ENCODE measurements at places on chromosomes 6 and 20. TPM values are rescaled to one million over a fixed set of nuclear protein-coding genes. Genes with fewer than 3 reads are reported as not detected.
A peak's percentile ranks its signal among the peaks of the same experiment; 100 is the strongest.

DNA sequence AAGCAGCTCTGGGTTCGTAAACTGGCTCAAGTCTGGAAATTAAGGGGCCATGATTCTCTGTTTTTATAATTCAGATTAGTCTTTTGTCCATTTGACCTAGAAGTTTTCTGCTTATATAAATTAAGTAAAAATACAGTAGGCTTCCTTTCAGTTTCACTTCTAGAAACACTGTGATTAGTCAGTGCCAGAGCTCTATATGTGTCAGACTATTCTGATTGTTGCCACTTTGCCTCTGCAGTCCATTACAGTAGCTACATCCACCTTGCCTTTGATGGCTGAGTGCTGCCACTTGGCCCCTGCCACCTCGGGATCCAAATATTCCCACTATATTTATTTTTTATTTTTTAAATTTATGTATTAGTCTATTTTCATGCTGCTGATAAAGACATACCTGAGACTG lies 7.9 kb downstream of the ZC2HC1B start:
- DNase-seq: no peak

- no peak for DNase-seq
Measured at GRCh38 chr6:76026101-76026500, 46.4 kb downstream of the IMPG1 start.

DNA sequence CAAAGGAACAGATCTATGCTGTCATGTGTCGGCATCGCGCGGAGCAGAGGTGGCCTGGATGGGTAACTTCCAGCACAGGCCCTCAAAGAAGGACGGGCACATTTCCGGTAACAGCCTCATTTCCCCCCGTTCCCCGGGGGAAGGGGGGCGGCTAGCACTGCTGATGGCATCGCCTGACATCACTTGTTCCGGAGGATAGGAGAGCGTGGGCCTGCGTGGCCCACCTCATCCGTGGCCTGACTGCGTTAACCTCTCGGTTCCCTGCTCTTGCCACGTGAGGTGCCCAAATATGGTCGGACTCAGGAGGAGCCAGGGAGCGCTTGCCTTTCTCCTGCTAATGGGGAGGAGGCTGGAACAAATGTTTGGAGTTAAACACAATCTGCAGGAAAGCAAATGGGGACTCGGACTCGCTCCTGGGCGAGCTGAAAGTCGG lies at the start of gene AKAP12:
Gene AKAP12, plus strand, starts transcription at position 365 of the 433 bp plus-strand sequence. CDS start 596 bp downstream, outside the sequence.
- no peak for DNase-seq

DNA sequence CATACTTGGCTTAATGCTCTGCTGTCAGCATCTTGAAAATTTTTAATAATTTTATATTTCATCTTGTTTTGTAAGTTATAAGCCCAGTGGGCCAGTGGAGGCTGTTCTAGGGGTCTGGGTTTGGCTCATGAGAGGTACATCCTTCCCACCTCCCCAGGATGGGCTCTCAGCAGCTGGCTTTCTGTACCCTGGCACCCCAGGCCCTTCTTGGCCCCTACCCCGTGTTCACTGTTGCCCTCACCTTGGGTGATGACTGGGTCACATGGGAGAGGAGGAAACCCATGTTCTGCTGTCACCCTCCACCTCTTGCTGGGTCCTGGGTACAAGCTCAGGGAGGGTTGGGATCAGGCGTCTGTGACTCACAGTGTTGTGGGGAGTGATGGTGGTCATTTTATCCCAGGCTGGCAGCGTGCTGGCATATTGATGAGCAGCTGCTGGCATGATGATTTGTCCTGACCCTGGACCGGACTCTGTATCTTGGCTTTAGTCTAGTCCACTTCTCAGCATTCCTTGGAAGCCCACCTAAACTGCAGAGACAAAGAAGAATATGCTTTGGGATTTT lies 34.6 kb downstream of the SLC16A10 start:
- no peak for DNase-seq

- no peak for DNase-seq
Measured at GRCh38 chr20:54292185-54292584, 84.3 kb downstream of the PFDN4 start.

GRCh38 chr6:91438570-91438969 lies 851.7 kb upstream of the MAP3K7 start:
- DNase-seq: no peak

DNA sequence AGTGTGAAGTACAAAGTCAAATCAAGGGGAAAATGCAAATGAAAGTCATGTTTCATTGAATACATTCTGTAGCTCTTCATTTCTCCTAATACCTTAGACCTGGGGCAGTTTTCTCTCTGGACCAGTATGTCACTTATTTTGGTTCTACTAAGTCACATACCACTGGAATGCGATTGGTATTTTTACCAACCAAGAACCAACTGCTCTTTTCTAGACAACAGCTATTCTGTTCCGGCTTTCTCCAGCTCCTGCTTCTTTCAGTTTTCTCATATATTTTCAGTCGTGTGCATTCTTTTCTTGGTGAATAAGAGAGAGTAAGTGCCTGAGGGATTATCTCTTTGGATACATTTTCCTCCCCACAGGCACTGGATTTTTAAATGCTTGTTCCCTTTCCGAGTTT lies 39.2 kb upstream of the SPACA1 start:
- no peak for DNase-seq

DNA sequence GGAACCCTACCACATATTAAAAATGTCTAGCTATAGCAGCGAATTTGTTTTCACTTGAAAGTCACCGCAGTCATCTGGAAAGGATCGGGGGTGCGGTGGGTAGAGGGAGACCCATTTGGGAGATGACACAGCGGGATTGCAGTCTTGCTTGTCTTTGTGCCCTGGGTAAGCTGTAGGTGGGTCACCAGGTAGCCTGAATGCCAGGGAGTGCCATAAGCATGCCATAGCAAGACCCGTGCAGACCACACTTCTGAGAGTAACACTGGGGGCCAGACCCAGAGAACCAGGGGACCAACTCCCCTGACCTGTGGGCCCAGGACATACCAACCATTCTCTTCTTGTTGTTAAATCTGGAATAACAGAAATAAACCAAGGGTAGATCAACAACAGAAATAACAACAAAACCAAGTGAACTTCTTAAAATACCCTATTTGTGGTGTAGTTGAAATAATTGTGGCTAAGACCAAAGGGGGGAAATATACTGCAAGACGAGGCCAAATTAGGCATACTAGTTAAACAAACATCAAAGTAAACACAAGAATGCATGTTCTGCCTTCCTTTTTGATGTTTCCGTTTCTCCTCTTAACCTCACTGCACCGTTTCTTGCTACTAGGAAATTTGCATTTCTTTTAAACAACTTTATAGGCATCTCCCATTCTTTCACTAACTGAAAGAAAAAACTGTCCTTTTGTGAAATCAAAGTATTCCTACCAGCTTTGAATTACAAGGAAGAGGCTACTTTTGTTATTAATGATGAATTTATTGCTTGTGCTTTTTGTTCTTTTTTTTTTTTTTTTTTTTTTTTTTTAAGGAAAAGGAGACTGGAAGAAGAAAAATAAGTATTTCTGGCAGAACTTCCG lies 128.2 kb downstream of the SASH1 start:
- DNase-seq: no peak

GRCh38 chr20:47263080-47263464 lies 93.4 kb downstream of the ZMYND8 start:
- no peak for DNase-seq

DNA sequence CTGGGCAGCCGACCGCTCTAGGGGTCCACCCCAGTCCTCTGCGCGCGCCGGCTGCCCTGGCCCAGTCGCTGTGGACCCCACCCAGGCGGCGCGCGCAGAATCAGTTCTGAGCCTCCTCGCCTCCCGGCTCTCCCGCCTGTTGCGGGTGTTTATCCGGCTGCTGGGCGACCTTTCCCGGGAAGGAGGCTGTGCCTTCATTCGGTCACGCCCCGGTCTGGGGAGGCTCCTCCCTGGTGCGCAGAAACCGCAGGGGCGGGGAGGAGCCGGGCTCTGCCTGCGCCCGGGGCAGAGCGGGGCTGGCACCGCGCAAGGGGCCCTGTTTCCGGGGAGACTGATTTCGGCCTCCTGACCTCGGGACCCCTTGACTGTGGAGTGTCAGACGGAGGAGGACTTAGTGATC lies 80.8 kb upstream of the EYS start:
- no peak for DNase-seq

GRCh38 chr6:147961481-147962141 lies 381.0 kb upstream of the SASH1 start:
- DNase-seq: no peak

GRCh38 chr6:19354181-19354580 lies 483.0 kb upstream of the ID4 start:
- DNase-seq: no peak

DNA sequence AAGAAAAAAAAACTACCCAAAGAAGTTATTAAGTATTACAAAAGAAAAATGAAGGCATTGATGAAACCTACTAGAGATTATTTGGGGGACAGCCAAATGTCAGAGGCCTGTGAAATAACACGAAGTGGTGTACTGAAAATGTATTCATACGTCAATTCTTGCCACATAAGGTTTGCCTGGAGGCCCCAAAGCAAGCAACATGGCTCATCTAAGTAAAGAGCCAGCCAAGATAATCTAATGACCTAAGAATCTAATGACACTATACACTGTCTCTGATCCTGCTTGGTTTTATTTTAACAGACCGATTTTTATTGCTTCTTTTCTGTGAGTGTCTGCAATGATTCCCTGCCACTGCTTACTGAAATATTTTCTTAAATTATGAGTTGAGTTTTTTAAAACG lies 34.7 kb downstream of the FILIP1 start:
- DNase-seq: peak; percentile 68

- no peak for DNase-seq
Measured at GRCh38 chr6:128487055-128487454, 33.3 kb downstream of the PTPRK start.

DNA sequence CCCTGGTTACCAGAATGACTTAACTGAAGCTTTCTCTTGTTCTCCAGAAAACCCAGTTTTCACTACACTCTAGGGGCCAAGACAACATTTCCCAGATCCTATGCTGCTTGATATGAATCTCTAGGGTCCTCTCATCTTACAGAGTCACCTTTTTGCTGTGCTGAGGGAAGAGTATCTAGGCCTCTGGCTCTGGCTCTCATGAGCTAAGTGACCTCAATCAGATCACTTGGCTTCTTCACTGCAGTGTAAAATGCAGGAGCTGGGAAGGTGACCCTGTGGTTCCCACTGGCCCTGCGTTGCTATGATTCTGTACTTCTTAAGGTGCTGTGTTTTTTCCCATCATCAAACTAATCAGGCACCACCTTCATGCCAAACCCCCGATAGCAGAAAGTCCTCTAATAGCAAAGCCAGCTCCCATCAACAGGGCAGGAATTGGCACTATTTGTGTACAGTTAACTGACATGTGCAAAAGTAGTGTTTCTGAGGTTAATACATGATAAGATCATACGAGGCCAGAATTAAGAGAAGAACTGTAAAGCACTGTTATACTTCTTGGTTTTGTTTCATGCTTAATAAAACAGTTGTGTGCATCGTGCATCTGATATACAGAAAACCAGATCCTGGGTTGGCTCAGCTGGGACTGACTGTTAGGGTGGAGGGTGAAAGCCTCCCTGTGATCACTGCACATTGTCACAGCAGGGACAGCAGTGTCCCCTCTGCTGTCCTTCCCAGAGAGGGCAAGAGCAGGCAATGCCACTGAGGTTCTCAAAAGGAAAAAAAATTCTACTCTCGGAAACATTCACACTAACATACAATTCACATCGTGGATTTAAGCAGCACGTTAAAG lies 46.7 kb downstream of the CNKSR3 start:
- DNase-seq: no peak

- DNase-seq: no peak
Measured at GRCh38 chr6:144690133-144690532, 405.0 kb downstream of the UTRN start.

Gene TENT5A
- total RNA-seq: 94.4 TPM

Gene NKX2-4
- total RNA-seq: not detected

Gene PNPLA1
- total RNA-seq: not detected

Gene TFAP2D
- total RNA-seq: not detected

Gene BANF2
- total RNA-seq: not detected
